Hepatocyte (in vitro differentiated cells): ENCODE measurements at places on chromosomes 3 and 15.

DNA sequence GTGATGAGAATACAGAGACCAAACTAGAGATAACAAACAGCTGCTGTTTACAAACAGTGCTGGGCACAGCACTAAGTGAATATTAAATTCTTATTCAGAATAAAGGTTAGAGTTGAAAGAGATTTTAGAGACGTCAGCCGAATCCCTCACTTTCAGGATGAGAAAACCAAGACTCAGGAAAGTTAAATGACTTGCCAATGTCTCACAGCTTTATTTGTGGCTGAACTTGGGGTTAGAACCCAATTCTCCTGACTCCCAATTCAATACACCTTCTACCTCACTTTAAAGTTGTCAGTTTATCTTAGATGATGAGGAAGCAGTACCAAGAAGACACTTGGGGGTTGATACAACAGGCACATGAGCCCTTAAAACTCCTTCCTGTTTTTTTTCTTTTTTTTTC, 180.9 kb downstream of the GAP43 start:
- no peak for DNase-seq

GRCh38 chr3:97968376-97968775, 3.9 kb downstream of the RIOX2 start:
- DNase-seq = no peak

- no peak for DNase-seq
Observed at GRCh38 chr3:151863611-151864010, 9.8 kb upstream of the SUCNR1 start.

- peak; percentile 65 for DNase-seq
Observed at GRCh38 chr15:45794712-45795439, 160.0 kb downstream of the SQOR start.

GRCh38 chr3:133869586-133869985, 26.1 kb downstream of the RAB6B start:
- no peak for DNase-seq

DNA sequence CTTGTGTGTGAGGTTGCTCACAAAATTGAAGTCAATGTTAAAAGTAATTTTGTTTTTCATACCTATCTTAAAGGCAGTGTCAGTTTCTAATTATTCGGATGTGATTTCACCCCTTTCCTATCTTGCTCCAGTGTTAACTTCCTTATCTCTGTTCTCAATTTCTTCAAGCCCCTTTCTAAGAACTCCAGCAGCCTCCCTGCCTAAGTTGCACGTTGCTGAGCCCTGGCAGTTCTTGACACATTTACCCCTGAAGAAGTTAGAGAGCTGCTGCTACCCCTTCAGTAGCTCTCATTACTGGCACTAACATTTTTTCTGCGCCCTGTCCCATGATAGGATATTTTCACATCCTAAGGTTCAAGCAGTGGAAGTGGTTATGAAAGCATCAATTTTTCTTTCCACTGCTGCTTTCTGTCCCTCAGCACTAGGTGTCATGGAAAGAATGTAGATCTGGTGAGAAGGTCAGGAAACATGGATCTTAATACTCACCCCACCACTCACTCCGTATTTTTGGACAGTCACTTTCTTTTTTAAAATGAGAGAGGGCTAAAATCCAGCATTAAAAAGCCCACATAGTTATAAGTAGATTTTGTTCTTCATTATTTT, 62.9 kb downstream of the OPA1 start:
- no peak for DNase-seq

DNA sequence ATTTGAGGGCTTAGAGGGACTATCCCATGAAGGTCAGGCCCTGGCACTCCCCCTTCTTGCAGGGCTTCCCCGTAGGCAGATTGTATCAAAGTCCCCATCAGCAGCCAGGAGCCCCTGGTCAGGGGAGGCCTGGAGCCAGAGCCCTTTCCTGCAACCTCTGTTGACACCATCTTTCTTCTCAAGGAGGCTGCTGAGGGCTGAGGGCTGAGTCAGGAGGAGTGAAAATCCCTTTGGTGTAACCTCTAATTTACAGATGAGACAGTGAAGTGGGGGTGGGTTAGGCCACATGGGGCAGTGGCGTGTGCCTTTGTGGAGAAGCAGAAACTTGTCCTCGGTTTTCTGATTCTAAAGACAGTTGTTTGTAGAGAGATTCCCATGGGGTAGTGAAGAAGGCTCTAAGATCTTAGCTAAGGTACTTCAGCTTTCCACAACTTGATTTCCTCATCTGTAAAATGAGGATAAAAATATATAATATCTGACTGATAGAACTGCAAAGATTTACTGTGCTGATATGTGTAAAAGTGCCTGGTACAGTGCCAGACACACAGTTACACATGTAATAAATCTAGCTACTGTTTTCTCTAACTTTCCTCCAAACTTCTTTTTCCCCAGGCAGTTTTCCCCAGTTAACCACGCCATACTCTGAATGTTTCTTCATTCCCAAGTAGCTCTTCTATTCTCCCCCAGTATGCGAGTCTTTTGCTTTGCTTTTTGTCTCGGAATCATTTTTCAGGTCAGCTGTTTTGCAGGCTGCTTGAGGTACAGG, 249.4 kb upstream of the TPM1 start:
- no peak for DNase-seq

GRCh38 chr3:112786881-112787579, 59.6 kb downstream of the CD200R1L start:
- no peak for DNase-seq

DNA sequence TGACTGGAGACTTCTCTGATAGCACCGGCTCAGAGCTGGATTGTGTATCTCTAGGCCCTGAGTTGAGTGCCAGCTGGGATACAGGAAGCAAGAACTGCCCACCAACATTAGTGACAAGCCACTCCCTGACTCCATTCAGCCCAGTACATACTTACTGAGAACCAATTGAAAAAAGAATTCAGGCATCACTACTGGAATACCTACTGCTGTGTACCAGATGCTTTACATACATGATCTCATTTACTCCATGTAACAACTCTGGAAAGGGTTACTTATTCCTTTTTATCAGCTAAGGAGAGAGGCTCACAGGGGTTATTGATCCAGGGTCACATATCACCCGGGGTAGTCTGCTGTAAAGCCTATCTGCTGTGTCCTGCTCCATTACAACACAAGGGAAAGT, 1.3 kb upstream of the SYN2 start:
- DNase-seq = no peak

DNA sequence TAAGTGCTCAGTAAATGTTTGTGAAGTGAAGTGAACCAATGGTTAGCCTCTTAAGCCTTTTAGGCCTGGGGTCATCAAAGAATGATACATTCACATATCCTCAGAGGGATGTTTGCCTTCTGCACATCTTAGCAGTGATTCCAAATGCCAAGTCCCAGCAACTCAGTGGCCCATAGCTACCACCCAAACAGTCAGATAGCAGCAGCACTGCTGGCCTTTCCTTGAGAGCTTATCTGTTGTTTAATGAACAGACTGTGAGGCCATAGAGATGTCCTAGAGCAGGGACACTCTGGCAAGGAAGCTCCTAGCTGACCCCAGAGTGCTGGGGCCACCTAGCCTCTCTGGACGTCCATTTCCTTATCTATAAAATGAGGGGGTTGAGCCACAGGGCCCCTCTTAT, 86.8 kb downstream of the CYP19A1 start:
- DNase-seq = no peak

DNA sequence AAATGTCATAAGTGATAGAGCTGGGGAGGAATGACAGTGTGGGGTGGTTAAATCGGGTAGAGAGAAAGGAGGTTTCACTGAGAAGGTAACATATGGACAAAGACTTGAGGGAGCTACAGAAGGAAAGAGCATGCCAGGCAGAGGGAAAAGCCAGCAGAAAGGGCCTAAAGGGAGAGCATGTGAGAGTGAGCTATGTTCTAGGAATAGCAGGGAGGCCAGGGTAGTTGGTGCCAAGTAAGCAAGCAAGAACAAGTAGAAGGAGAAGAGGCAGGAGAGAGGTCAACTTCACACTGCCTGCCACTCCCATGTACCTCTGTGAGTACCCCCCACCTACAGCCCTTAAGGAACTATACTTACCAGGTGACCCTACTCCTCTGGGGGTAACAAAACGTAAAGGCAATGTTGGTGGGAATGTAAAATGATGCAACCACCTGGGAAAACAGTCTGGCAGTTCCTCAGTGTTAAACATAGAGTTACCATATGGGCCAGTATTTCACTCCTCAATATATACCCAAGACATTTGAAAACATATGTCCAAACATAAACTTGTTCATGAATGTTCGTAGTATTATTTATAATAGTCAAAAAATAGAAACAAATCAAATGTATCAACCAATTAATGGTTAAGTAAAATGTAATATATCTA, 67.6 kb downstream of the SFMBT1 start:
- DNase-seq = no peak

GRCh38 chr3:179174316-179174715, 26.2 kb downstream of the PIK3CA start:
- no peak for DNase-seq

DNA sequence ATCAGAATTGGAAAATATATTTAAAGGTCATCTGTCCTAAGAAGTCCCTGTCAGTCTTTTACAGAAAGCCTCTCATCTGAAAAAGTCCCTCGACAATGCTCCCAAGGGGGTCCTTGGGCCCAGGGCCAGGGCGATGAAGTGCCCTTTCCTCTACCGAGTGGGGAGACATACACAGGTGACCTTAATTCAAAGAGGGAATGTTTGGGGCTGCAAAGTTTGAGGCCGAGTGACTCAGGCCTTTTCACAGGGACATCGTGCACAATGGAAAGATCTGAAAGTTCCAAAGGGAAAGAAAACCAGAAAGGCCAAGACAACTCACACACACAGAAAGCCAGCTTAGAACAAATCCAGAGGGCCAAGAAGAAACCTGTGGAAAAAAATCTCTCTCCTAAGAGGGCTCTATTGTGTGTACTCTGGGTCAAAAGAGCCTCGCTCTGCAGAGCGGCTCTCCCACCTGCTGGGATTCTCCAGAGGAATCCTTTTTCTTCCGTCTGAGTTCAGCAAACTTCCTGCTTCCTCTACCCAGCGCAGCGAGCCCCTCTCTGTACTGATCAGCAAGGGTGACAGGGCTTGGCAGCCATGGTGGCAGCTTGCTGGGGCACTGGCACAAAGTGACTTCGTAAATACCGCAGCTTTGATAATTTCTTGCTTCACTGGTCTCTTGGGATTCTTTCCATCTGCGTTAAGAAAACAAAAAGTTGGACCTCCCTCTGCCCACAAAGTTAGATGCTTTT, 259.1 kb downstream of the OPA1 start:
- DNase-seq = no peak

GRCh38 chr15:63086271-63086670, 35.4 kb upstream of the LACTB start:
- no peak for DNase-seq

- peak; percentile 2 for DNase-seq
Observed at GRCh38 chr15:31276596-31277298, 49.9 kb upstream of the KLF13 start.

DNA sequence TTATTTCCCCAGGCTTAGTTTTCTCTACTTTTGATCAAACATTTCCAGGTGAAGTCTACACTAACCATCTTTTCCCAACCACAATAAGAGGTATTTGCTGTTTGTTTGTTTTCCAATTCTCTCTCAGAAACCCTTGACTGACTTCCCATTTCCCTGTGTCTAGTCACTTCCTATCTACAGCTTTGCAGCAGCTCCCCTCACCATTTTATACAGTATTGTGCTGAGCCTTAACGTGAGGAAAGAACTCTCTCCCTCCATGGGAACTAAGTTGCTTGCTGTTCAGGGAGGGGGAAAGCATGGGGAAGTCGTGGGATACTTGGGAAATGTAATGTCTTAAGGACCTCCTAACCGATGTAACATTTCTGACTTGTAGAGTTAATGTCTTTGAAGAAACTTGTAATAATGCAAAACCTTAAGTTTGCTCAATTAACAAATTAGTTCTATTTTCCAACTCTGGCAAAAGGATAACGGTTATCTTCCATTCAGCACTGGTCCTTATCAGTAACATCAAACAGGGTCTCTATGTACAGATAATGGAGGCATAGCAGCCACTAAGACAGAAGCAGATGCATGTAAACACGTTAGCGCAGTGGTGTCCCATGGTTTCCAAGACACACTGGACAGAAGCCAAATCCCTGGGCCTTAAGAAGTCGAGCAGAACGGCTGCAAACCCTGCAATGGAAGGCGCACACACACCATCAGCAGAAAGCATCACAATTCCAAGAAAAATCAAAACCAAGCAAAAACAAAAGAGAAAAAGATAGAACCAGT, 39.7 kb downstream of the NPTN start:
- DNase-seq = peak; percentile 64

DNA sequence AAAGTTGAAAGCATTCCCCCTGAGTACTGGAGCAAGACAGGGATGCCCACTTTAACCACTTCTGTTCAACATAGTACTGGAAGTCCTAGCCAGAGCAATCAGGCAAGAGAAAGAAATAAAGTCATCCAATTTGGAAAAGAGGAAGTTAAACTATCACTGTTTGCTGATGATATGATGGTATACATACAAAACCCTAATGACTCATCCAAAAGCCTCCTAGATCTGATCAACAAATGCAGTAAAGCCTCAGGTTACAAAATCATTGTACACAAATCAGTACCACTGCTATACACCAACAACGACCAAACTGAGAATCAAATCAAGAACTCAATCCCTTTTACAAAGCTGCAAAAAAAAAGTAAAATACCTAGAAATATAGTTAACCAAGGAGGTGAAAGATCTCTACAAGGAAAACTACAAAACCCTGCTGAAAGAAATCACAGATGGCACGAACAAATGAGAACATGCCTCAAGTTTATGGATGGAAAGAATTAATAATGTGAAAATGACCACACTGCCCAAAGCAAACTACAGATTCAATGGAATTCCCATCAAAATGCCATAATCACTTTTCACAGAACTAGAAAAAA, 40.3 kb downstream of the RPL39L start:
- DNase-seq = no peak

DNA sequence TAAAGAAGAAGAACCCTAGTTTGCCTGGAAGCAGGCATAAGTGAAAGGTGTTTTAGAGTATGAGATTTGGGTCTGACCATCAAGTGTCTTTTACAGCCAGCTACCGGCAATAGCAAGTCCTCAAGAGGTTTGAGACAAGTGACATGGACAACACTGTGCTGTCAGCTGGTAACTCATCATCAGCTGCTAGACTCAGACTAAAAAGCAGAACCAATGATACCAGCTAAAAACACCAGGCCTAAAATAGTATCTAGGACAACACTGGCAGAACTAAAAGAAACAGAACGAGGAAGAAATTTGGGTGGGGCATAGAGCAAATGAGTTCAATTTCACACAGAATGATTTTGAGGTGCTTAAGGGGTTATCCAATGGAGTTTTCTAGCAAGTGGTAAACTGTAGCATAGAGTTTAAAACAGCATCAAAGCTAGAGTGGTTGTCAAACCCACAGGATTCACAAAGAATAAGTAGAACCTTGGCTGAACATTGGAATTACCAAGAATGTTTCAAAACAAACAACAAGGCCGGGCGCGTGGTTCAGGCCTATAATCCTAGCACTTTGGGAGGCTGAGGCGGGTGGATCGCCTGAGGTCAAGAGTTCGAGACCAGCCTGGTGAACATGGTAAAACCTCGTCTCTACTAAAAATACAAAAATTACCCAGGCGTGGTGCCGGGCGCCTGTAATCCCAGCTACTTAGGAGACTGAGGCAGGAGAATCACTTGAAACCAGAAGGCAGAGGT, 3.9 kb downstream of the CIAO2A start:
- DNase-seq = no peak

GRCh38 chr15:62896380-62896866, 146.1 kb upstream of the TPM1 start:
- no peak for DNase-seq
